ENCODE measurements at places on chromosomes 2 and 18.

- DNase-seq: no peak
These were observed 111.6 kb downstream of the AGAP1 start for GRCh38 chr2:235605312-235606003.

GRCh38 chr2:146874260-146874658 lies 970.6 kb upstream of the ACVR2A start:
- no peak for DNase-seq

DNA sequence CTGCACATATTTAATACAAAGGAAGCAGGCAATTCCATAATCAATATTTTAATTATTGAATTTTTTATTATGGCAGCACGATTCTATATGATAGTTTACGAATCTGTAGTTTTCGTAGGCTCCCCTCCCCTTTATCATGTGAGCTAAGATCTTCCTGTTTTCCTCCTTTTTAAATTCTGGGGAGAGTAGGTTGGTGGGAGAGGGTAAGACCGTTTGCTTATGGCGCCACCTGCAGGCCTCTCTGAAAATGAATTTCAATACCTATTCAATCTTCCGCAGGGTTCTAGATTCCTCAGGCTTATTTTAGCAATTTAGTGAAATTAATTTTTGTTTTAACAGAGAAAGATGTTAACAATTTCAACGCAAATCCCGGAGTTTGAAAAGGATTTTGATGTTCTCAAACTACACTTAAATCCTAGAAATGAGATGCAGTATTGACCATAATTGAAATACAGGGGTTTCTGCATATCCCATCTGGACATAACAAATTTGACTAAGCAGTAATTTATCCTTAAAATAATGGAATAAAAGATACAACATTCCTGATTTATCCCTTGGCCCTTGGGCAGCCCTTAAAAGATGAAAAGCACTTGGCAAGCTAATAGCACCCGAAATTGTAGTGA lies 12.8 kb upstream of the GBX2 start:
- no peak for DNase-seq

- DNase-seq: no peak
These were observed 1.8 kb upstream of the AGBL5 start for GRCh38 chr2:27049422-27050280.

DNA sequence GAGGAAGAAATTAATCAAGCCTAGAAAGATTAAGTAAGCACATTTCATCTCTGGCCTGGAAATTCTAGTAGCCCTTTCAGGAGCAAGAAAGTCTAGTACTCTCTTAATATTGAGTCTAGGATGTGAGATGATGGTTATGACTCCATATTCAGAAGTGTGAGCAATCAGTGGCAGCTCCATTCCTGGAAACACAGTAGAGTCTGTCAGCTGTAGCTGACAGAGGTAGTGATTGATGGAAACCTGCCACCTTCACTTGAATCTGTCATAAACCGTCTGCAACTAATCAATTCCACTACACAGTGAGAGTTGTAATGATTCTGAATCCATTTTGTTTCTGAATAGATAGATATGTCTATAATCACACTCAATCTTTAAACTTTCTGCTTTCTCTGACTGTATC lies 635.1 kb downstream of the IRS1 start:
- DNase-seq: no peak

DNA sequence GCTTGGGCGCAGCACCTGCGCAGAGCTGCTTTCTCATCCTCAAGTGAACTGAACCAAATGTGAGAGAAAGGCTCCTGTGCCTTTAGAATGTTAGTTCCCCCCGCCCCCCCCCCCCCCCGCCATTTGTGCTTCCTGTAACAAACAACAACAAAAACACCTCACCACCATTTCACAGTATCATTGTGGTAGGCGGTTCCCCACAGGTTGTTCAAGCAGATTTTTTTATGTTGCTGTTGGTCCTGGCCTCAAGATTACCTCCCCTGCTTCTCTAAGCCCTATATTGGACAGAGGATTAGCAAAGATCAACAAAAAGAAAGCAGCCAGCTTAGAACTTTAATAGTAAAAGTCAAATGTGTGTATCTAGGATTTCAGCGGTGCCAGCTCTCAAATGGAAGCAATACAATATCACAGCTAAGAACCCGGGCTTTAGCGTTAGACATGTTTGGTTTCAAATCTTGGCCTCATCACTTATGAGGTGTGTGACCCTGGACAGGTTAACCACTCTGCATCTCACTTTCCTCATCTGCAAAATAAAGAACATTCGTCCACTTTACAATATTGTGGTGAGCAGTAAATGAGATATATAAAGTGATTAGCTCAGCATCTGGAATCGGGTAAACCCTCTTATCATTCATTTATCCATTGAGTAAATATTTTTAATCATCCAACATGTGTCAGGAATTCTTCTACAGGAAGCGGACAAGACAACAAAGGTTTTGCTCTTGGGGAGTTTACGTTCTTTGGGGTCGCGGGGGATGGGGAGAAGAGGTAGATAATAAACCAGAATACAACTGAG lies 84.6 kb downstream of the KCTD18 start:
- no peak for DNase-seq

GRCh38 chr2:69384618-69385081 lies 2.4 kb downstream of the GFPT1 start:
- DNase-seq: no peak

- no peak for DNase-seq
These were observed 16.0 kb downstream of the CTIF start for GRCh38 chr18:48554610-48555400.

DNA sequence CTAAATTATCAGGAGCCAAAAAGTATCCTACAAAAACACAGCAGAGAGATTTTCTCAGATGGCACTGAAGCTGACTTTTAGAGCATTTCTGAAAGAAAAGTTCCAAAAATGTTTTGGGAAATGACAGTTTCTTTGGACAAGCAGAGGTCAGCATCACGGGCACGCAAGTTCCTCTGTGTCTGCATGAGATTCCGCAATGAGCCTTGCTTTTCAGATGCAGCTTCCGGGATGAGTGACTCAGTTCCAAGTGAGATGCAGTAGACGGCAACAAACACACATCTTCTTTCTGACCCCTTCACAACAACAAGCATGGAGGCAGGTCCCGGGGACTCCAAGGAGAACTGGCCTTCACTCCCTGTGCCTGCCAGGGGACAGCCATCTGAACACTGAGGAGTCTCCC lies 76.6 kb downstream of the EIPR1 start:
- no peak for DNase-seq

- no peak for DNase-seq
These were observed 242.3 kb downstream of the ATAD2B start for GRCh38 chr2:23684395-23685176.

DNA sequence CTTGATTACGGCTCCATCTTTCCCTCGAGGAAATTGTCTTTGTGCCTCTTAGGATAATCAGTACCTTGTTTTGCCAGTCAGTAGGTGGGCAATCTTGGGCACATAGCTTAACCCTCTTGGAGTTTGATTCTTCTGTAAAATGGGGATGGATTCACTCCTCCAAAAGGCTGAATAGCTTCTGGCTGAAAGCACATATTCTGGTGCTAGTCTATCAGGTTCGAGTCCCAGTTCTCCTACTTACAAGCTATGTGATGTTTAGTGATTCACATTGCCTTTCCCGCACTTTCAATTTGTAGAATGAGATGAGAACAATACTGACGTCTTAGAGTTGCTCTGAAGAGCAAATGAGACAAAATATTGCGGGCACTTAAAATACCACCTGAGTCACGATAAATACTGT lies 43.9 kb downstream of the ATIC start:
- no peak for DNase-seq

- no peak for DNase-seq
These were observed 77.0 kb upstream of the CYP1B1 start for GRCh38 chr2:38152913-38153312.

DNA sequence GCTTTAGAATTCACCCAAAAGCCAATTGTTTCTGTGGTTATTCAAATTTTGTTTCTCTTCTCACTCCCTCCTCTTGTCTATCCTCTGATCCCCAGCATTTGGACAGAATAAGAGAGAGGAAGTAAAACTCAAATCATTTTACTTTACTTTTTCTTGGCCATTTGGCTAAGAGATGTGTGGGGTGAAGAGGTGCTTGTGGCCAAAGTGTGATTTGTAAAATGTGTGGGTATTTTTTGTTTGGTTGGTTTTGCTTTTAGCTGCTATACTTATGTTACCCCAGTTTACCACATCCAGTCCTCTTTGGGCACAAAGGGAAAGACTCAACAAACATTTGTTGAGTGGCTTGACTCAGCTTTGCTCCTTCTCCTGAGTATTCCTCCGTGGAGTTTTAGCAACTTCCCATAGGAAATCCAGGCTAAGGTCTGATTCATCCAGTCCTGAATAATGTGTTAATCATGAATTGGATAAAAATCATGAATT lies 109.1 kb upstream of the CYP1B1 start:
- DNase-seq: no peak

- DNase-seq: no peak
These were observed 99.0 kb downstream of the NOL10 start for GRCh38 chr2:10590742-10591141.

GRCh38 chr2:215736653-215737290 lies 276.6 kb downstream of the MREG start:
- DNase-seq: no peak

DNA sequence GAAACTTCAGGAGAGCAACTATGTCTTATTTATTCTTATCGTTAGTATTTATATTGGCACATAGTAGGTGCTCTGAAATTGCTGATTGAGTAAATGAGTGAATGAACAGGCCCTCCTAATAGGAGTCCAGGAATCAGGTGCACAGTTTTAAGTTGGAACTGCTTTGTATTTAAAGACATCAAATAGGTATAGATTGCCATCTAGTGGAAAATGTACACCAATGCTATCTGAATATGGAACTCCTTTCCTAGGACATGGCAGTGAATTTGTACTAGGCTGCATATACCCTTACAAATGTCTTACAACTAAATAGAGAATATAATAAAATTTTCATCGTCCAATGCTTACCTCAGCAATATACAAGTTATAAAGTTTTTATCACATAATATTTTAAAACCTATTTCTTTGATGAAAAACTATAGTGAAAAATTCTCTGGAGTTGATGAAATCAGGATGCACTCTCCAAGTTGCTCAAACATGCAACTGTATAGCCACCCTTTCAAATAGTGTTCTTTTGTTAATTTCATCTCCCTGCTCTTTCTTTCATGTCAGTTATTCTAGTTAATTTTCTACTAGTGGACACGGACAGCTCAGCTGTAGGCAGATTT lies 318.9 kb upstream of the SYT4 start:
- no peak for DNase-seq

- no peak for DNase-seq
These were observed 244.9 kb upstream of the RAB12 start for GRCh38 chr18:8364385-8364784.

DNA sequence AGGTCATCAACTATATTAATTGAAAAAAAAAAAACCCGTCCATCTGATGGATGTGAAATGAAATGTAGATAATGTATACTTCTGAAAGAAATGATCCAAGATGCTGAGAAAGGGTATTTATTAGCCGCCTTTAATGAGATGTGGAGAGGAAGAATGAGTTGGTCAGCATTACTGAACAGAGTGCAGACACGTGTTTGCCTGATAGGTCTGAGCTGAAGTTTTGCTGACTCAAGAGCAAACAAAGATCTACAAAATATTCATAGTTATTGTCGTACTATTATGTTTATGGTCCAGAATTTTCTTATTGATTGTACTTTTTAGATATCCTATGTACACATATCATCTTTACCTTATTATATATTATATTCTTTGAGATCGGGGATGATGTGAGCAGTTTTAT lies 235.3 kb downstream of the RDH14 start:
- no peak for DNase-seq
